ENCODE measurements at places on chromosomes 12 and 14. TPM values are rescaled to one million over a fixed set of nuclear protein-coding genes. Genes with fewer than 3 reads are reported as not detected.

The KDM5A gene
- total RNA-seq: 60.0 TPM

The GDF3 gene
- not detected for total RNA-seq

The CISTR gene
- not detected for total RNA-seq

The DNAJC22 gene
- total RNA-seq: 2.1 TPM

The DAAM1 gene
- total RNA-seq: 31.0 TPM

The NDUFA12 gene
- total RNA-seq: 50.5 TPM

The PPP1CC gene
- total RNA-seq: 70.4 TPM

The PAPLN gene
- 3.2 TPM for total RNA-seq

The GRIP1 gene
- 0.33 TPM for total RNA-seq
